ENCODE measurements at places on chromosomes 6 and 20.

DNA sequence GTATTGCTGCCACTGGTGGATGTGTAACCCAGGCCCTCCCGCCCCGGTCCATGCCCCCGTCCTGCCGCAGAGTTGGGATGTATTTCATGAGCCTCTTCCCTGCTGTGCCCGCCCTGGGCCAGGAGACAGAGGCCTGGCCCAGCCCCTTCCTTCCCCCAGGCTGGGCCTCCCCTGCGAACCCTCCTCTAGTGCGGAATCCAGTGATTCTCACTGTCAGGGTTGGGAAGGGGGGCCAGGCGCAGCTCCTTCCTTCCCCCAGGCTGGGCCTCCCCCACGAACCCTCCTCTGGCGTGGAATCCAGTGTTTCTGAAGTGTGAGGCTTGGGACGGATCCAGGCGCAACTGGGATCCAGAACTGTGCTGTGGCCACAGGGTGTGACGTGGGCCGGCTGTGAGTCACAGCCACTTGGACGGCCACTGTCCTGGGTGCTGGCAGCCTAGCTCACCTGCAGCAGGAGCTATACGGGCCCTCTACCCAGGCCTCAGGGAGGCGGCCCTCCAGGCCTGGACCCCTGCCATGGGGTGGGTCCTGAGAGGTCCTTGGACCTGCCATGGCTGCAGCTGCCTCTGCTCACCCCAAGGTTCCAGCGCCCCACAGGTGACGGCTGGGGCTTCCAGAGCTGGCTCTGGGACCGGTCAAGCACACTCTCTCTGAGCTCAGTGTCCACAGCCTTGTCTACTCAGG, 28.3 kb downstream of the COL20A1 start:
- DNase-seq: no peak

- DNase-seq: no peak
Observed at GRCh38 chr6:124961777-124962638, at the start of gene RNF217. Gene RNF217 (plus strand): TSS chr6:124962437. CDS start chr6:124962545, 108 bp downstream.

- no peak for DNase-seq
Observed at GRCh38 chr6:169146521-169146920, 107.1 kb downstream of the THBS2 start.

DNA sequence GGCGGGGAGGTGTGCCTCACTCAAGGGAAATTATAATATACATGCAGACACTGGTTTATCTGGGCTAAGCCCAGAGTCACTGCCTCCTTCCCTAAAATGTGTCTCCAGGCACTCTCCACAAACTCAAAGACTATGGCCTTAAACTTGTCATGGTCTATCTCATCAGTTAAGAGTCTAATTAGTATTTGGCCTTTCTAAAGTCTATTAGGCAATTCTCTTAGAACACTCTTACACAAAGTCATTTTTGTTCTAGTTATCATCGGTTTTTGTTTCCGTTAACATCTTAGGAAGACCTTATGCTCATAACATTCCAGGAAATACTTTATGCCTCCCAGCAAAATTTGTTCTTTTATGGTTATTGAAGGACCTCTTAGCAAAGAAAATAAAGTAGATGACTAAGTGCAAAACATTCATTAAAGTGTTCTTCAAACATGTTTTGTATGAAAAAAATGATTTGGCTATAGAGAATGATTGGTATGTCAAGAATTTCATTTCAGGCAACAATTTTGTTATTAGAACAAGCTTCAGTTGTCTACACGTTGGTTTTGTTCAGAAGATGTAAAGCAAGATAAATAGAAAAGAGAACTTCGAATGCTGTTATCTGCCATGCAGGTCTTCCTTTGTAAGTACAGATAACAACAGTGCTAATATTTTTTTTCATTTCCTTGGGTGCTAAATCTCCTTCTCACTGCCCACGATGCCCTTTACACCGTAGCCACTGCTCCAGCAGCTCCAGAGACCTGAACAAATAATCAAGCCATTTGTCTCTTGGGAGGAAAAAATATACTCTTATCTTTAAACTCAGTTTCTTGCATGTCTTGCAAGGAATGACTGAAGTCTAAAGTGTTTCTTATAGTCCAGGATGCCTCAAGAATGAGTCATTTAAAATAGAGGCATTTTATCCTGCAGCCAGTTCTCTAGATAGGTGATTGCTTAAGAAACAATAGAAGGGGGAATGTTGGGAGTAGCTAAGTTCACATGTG, 170.4 kb downstream of the HTR1B start:
- peak; percentile 21 for DNase-seq

- DNase-seq: peak; percentile 45
Observed at GRCh38 chr6:136051140-136051775, 198.9 kb downstream of the MTFR2 start.

GRCh38 chr20:37501940-37502339, 19.1 kb upstream of the NNAT start:
- DNase-seq: no peak

DNA sequence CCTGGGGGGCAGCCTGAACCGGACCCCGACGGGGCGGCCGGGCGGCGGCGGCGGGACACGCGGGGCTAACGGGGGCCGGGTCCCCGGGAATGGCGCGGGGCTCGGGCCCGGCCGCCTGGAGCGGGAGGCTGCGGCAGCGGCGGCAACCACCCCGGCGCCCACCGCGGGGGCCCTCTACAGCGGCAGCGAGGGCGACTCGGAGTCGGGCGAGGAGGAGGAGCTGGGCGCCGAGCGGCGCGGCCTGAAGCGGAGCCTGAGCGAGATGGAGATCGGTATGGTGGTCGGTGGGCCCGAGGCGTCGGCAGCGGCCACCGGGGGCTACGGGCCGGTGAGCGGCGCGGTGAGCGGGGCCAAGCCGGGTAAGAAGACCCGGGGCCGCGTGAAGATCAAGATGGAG, 636 bp downstream of the SRF start:
- DNase-seq: no peak
